ENCODE measurements at places on chromosomes 7 and 10.

DNA sequence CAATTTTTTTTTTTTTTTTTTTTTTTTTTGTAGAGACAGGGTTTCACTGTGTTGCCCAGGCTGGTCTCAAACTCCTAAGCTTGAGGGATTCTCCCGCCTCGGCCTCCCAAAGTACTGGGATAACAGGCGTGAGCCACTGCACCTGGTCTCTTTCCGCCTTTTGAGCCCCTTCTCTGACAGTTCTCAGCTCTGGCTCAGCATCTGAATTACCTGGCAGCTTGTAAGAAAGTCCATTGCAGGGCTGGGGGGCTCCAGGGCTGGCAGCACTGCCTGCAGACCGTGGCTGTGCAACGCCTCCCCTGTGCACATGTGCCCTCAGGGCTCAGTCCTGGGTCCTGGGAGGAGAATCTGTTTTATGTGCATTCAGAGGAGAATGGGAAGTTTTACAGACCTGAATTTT lies 37.6 kb downstream of the VWA2 start:
- no peak for DNase-seq

GRCh38 chr7:101891936-101892640 lies 74.7 kb downstream of the CUX1 start:
- DNase-seq, result no peak

GRCh38 chr7:150939052-150939451 lies 39.1 kb downstream of the KCNH2 start:
- no peak for DNase-seq

- no peak for DNase-seq
These were observed 88.0 kb downstream of the FOXP2 start for GRCh38 chr7:114502454-114503254.

DNA sequence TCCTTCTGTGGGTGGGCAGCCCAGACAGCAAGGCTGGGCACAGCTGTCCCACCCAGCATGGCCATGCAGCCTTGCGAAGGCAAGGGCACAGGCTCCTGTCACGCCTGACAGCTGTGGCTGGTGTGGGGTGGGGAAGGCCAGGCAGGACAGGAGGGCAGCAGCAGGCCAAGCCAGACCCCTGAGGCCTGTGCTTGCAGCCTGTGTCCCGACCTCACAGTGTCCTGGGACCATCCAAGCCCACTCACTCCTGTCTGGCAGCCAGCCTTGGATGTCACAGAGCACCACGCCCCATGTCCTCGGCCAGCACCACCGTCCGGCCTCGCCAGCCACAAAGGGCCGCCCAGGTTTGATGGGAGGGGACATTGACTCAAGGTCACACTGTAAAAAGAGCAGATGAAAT lies 85.5 kb upstream of the LRRC4 start:
- DNase-seq, result no peak

DNA sequence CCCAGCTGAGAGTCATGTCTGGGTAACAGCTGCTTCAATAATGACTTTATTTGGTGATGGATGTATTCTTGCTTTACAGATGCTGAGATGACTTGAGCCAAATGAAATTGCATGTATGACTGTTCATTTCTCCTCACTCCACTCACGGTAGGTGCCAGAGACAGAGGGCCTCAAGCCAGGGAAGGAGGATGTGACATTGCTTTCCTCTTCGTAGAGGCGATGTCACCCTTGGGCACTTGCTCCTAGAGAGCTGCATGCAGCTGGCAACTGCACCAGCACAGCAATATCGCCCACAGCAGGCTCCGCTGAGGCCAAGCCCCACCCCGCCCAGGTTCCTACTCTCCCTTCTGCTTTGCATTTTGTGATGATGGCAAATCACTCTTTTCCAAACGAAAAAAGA lies 116.6 kb upstream of the AOAH start:
- DNase-seq, result no peak

- no peak for DNase-seq
These were observed 826.0 kb downstream of the SORCS1 start for GRCh38 chr10:106338486-106338885.

DNA sequence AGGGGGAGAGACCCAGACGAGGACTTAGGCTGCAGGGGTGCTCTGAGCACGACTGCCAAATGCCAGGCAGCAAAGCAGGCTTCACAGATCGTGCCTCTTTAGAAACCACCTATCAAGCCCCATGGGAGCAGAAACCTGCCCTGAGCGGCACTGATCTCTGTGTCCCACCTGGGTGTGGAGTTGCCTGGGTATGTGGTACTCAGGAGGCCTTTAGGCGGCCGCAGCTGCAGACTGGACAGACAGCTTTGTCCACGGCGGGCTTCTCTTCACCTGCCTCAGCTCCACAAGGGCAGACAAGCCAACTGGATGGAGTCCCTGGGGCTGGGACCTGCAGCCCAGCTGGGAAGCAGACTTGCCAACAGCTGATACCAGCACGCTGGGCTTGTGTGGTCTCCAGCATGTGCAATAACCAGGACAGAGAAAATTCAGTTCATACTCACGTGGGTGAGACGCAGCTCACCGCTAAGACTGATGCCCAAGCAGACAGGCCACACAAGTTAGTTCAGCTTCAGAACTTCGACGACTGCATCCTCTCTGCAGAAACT lies 163.2 kb downstream of the EBF3 start:
- DNase-seq, result no peak

GRCh38 chr7:122018032-122018431 lies 126.0 kb downstream of the AASS start:
- no peak for DNase-seq

GRCh38 chr7:7596176-7596575 lies 29.5 kb downstream of the MIOS start:
- no peak for DNase-seq

DNA sequence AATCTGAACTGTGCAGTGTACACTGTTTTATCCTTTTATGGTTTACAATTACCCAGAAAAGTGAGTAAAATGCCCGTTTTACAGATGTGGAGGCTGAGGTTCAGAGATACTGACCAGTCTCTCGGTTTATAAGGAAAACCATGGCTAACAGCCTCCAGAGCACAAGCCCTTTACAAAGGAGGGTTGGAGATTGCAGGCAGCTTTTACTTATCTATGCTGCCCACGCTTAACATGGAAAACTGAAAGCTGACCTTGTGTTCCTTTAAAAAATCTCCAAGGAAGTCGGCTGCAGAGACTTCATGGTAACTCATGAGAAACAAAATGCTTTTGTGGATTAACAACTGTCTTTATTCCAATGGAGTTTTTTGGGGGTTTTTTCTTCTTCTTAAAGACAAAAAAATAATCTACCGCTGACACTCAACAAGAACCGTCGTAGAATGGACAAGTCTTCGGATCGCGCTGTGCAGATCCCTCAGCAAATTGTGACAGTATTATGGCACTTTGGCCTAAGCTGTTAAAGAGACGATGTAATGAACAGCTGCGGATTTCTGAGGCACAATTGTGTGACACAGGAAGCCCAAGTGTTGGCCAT lies 654 bp upstream of the SLF2 start:
- DNase-seq, result no peak

- DNase-seq, result peak; percentile 6
These were observed 32.5 kb downstream of the ZNF438 start for GRCh38 chr10:30999070-30999712.

- DNase-seq, result no peak
These were observed 2.2 kb upstream of the LGI1 start for GRCh38 chr10:93755443-93756116.

DNA sequence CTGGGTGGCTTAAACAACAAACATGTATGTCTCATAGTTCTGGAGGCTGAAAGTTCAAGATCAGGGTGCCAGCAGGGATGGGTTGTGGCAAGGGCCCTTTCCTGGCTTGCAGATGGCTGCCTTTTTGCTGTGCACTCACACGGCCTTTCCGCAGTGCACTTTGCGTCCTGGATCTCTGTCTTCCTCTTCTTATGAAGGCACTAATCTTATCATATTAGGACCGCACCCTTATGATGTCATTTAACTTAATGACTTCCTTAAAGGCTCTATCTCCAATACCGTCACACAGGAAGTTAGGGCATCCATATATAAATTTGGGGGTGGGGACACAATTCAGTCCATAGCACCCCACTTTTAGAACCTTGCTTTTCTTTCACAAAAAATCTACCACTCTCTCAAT lies 255.2 kb downstream of the SNX13 start:
- no peak for DNase-seq

DNA sequence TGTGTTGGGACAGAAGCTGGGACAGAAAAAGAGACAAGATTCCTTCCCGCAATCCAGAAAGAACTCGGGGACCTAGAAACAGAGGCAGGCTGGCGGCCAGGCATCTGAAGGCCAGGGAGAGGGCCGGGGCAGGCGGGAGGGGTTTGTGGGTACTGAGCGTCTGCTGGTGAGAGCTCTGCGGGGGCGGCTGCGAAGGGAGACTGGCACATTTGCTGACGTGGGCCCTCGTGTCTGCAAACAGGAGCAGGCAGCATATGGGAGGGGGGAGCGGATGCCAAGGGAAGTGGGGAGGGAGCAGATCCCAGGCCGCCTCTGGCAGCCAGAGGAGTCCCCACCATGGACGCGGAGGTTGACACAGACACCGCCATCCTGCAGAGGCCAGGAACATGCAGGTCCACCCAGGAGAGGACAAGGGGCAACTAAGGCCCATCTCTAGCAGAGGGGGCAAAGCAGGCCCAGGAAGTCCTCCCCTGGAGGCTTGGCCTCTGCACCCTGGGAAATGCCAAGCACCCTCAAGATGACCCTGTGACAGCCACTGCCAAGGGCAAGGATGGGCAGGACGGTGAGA lies 32.2 kb downstream of the KCNH2 start:
- no peak for DNase-seq

- no peak for DNase-seq
These were observed 11.0 kb upstream of the C10orf143 start for GRCh38 chr10:130121486-130122079.

DNA sequence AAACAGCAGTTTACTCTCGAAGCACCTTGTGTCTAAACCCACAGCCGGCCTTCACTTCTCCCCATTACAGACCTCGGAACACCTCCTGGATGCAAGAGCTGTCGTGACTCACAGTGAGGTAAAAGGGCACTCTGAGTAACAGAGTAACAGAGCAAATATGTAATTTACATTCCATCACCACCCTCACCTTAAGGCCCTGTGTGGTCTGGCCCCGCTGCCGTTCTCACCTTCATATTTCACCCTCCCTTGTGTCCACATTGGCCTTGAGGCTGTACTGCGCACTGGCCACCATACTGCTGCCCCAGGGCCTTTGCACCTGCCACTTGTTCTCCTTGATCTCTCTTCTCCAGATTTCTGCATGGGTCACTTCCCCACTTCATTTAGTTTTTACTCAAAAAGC lies 12.6 kb downstream of the FFAR4 start:
- DNase-seq, result peak; percentile 61

DNA sequence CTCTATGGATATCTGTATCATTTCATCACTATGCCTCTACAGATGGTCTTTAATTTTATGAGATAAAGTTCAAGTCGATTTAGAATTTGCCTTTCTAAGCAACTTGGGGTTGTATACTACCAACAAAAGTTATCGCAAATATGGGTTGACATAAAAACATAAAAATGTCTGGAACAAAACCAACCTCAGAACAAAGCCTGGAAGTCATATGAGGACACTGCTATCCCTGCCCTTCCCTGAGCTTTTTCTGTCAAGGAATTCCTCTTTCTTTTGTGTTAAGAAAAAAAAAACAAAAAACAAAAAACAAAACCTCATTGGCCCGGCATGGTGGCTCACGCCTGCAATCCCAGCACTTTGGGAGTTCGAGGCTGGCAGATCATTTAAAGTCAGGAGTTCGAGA lies 319.3 kb downstream of the CAMK1D start:
- no peak for DNase-seq

DNA sequence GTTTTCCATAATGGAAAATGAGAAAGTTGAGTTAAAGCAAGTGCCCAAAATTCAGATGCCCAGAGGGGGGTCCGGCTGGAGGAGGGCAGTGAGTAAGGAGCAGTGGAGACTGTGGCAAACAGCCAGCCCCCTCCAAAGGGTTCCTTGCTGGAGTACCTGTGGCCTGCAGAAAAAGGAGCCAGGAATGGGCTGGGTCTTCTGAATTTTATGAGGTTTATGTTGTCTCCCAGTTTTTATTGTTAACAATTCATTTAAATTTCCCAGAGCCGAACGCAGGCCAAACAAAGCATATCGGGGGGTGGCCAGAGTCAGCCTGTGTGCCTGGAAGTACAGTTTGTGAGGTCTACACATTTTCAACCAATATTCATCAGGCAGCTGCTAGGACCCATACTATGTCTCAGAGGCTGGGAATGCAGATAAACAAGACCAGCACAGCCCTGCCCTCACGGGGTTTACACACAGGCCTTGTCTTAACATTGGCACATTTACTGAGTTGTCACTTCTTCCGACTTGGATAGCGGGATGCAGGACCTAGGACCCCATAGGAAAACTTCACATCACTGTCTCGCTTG lies 12.9 kb upstream of the CSGALNACT2 start:
- no peak for DNase-seq

DNA sequence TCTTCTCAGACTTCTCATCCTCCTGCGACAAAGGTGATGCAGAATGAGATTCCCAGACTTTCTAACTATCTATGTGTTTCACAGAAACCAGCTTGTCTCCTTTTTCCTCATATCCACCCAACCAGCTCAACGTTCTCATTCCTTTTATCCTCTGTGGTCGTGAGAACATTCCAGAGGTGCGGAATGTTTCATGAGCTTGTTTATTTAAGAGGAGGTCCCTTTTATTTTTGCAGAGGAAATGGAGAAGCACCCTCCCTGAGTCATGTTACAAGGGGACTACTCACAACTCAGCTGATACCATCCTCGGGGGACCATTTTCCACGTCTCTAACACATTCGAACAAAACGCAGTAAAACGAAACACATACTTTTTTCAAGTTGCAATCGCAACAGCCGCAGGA lies 93.2 kb downstream of the ZRANB1 start:
- DNase-seq, result peak; percentile 40

- no peak for DNase-seq
These were observed 138.9 kb upstream of the AHR start for GRCh38 chr7:17159500-17160037.

- no peak for DNase-seq
These were observed 608.4 kb upstream of the KCND2 start for GRCh38 chr7:119664601-119665000.

DNA sequence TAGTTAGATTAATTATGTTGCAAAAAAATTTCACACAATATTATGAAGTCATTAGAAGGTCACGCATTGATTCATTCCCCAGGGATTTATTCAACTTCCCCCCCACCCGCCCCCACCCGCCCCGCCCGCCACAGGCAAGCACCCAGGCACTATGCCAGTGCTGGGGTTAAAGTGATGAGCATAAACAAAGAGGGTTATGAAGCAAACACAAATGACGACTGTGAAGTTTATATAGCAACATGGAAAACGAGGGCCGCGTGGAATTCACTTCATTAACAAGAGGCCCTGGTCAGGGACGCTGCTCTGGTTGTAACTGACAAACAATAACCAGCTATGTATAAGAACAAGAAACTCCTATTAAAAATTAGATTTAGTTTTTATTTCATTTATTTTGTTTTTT lies 656.5 kb upstream of the COBL start:
- no peak for DNase-seq

DNA sequence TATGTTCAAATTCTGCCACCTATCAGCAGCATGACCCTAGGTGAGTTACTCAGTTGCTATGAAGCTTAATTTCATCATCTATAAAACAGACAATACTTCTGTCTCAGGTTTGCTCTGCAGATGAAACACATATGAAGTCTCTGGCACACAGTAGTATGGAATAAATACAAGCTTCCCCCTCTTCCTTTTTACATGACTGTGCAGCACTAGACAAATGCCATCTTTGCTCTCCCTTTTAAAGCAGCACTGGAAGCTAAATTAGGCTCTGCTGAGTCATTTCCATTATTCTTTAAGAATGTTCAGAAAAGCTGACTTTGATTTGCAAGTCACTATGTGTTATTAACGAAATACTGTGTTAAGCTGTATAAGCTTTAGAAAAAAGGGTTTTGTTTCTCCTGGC lies 40.7 kb upstream of the ANAPC16 start:
- no peak for DNase-seq

- DNase-seq, result no peak
These were observed 82.8 kb upstream of the FAM171A1 start for GRCh38 chr10:15453926-15454325.

Data from A549 (cell line).